KBM-7 (cell line): ENCODE measurements at places on chromosomes 5 and 9.

- no peak for DNase-seq
Observed at GRCh38 chr5:54294097-54294667, 16.2 kb downstream of the ARL15 start.

- DNase-seq: no peak
Observed at GRCh38 chr9:129285979-129286772, 108.1 kb upstream of the IER5L start.

- no peak for DNase-seq
Observed at GRCh38 chr5:104189031-104189430, 626.4 kb upstream of the NUDT12 start.

DNA sequence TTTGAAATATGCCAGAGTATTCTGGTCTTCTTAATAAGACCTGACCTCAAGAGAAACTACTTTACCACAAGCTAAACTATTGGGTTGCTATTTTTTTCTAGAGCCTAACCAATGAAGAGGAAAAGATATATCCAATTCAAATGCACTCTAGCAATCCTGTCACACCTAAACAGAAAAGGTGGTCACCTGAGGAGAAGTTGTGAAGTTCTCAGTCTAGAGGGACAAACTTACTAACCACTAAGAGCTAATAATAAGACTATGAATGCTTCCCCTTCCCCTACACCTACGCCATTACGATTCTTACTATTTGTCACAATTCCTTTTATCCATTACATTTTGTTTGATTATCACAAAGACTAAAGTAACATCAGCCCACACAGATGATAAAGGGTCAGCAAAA is 29.7 kb downstream of the RLN2 start:
- DNase-seq: no peak

DNA sequence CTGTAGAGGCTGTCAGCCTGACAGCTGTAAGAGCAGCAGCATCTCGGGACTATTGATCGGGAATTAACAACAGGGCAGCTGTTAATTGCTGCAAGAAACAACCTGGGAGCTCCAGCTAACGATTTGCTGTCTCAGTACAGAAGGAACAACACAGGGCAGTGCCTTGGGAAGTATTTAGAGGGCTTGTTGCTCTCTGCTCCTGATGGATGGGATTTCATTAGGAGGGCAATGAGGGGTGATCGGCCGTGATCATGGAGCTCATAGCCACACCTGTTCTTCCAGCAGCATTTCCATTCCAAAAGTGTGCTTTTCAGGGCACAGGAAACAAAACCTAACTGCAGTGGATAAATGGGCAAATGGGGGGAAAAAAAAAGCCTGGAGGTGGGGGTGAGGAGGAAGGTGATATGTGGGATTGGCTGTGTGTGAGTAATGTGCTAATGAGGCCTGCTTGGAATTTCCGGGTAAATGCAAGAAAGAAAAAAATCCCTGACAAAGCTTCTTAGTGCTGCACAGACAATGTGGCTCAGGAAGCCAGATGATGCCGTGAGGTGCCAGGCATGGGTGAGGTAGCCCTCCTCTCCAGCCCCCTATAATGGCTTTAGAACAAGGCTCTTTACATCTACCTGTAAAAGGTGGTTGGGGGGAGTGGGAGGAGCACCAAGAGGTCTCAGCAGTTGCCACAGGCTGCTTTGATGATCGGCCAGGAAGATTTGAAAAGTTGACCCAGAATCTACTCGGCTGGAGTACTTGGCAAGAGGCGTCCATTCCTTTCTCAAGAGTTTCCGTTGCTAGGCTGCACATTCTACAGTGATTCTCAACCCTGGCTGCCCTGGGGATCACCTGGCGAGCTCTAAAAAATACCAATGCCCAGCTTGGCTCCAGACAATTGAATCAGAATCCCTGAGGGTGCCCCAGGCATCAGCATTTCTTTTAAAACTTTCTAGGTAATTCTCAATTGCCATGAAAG is 139.5 kb upstream of the KLF9 start:
- DNase-seq: no peak

GRCh38 chr5:94469894-94470329 is 148.5 kb downstream of the KIAA0825 start:
- DNase-seq: no peak

- no peak for DNase-seq
Observed at GRCh38 chr5:159873680-159874079, 42.6 kb upstream of the ADRA1B start.

- DNase-seq: no peak
Observed at GRCh38 chr9:81628897-81629296, 60.5 kb downstream of the TLE1 start.

DNA sequence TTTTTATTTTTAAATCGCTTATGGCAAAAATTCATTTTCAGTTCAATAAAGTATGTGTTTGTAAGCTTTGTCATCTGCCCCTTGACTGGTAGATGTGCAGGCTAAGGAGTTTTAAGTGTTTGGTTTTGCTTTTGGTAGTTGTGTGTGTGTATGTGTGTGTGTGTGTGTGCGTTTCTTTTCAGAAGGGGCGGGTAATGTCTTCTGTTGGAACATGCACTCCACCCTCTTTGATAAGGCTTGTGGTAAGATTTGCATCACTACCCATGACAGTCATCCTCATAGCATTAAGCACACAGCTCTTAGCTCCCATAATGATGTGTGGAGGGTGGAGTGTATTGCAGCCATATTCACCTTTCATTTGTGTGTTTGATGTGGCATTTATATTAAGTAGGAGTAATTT is 92.1 kb upstream of the FSD1L start:
- no peak for DNase-seq

- DNase-seq: no peak
Observed at GRCh38 chr5:22557251-22557650, 295.9 kb downstream of the CDH12 start.

GRCh38 chr5:141669520-141669919 is 12.5 kb downstream of the ARAP3 start:
- DNase-seq: peak; percentile 45

- DNase-seq: no peak
Observed at GRCh38 chr5:149118463-149118862, 22.8 kb upstream of the ABLIM3 start.

- no peak for DNase-seq
Observed at GRCh38 chr5:56530626-56531138, 284.7 kb upstream of the MAP3K1 start.

- no peak for DNase-seq
Observed at GRCh38 chr9:91882627-91883026, 67.4 kb downstream of the ROR2 start.

- DNase-seq: no peak
Observed at GRCh38 chr9:137304383-137305059, 2.5 kb upstream of the NRARP start.

DNA sequence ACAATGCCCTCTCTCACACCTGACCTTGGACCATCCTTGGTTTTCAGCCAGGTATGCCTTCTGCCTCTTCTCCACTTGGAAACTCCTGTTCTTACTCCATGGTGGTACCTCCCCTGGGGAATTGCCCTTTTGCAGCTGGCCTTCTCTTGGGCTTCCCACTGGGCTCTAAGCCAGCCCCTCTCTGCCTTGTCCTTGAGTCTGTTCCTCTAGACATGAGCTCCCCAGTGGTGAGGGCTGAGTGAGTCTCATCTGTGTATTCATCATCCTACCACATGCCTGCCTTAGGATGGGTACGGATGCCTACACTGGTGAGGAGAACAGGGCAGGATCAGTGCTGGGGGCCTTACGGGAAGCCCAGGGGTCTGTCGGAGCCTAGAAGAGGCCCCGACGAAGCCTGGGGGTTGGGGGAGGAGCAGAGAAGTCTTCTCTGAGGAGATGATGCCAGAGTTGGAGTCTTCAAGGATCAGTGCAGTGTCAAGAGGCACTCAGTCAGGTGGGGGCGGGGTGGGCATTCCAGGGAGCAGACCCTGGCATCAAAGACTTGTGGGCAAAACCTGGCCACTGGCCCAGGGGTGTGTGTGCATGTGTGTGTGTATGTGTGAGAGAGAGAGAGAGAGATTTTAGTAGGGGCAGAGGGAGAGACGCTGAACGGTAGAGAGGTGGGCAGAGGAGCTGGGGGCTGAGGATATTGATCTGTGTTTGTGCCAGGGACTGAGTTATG is 5.2 kb upstream of the CRB2 start:
- no peak for DNase-seq

DNA sequence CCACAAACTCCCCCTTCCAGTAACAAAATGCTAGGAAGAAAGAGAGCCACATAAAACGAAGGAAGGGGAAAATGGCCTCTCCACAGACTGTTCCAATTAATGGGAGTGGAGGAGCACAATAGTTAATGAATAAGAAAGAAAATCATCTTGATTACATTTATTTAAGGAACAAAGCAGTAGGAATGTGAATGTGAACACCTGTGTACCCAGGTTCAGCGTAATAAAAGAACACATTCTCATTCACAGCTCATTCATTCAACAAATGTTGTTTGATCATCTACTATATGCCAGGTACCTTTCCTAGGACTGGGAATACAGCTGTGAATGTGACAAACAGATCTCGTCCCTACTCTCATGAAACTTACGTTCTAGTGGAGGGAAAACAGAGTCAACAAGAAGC is 35.7 kb downstream of the SIL1 start:
- DNase-seq: no peak

GRCh38 chr5:115179394-115180164 is 9.9 kb upstream of the TRIM36 start:
- no peak for DNase-seq

DNA sequence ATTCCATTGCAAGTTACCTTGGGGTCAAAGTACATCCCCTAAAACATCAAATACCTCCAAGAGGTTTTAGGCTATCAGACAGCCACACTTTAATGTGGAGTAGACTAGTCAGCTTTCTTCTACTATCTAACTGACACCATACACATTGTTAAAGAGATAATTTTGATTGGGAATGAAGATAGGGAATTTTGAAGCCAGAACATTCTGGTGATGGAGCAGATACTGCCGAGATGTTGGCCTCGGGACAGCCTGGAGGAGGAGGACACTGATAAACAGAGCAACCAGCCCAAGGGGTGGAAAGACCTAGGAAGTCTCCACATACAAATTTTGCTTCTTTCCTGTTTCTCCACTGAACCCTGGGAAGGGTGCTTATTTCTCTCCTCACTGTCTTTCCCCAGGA is 14.9 kb downstream of the TJP2 start:
- DNase-seq: no peak

GRCh38 chr9:70256123-70256551 is 2.6 kb upstream of the SMC5 start:
- DNase-seq: no peak

DNA sequence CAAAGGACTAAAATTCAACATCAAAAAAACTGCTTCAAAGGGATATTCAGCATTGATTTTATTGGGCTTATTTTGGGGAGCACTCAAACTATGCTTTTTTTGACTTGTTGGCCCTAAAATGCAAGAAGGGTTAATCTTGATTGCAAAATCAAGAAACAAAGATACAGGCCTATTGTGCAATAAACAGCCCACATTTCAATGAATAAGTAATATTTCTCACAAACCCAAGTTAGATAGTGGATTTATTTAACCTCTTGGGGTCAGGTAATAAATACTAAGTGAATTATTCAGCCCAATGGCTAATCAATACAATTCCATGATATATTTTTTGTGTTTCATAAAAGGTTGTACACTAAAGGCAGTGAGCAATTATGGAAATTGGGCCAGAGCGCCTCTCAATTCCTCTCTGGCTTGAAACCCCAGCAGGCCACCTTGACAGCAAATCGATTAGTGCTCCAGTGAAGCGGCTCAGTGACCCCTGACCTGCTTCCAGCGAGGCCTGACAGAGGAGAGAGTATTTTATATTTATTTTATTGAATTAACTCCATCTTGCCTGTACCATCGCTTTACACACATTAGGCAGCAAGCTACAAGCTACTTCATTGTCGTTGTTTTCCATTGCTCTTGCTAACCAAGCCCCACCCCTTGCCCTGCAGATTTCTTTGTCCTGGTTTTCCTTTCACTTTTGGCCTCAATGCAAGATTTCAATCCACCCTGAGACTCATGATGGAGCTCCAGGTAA is 65.5 kb downstream of the EBF1 start:
- no peak for DNase-seq

GRCh38 chr9:121686930-121687541 is 35.6 kb downstream of the DAB2IP start:
- peak; percentile 91 for DNase-seq

GRCh38 chr5:10984021-10984715 is 223.1 kb upstream of the DAP start:
- DNase-seq: no peak
